Bone marrow (tissue), 2 donors: ENCODE measurements at places on chromosomes 4 and X.

GRCh38 chr4:143375326-143376073 lies 38.8 kb downstream of the GAB1 start:
- DNase-seq = peak; percentile 35

DNA sequence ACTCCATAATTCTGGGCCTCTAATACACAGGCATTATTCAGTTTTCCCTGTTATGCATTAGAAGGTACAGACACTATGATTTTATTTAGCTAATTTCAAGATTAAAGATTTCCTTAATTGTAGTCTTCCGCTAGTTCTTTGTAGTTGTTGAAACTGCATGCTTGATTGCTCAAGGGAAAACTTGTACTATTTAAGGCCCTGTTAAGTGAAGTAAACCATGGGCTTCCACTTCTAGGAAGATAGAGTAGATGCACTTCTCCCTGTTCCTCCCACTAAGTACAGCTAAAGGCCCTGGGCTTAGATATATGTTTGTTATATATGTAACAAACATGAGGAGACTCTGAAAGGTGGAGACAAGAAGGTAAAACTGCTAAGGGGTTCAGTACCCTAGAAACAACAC lies 215.8 kb upstream of the LEF1 start:
- DNase-seq = no peak

- DNase-seq = no peak
These were observed 15.5 kb downstream of the FRMPD4 start for GRCh38 chrX:12153741-12154140.

GRCh38 chrX:51853251-51853650 lies 40.2 kb upstream of the MAGED1 start:
- DNase-seq = no peak

DNA sequence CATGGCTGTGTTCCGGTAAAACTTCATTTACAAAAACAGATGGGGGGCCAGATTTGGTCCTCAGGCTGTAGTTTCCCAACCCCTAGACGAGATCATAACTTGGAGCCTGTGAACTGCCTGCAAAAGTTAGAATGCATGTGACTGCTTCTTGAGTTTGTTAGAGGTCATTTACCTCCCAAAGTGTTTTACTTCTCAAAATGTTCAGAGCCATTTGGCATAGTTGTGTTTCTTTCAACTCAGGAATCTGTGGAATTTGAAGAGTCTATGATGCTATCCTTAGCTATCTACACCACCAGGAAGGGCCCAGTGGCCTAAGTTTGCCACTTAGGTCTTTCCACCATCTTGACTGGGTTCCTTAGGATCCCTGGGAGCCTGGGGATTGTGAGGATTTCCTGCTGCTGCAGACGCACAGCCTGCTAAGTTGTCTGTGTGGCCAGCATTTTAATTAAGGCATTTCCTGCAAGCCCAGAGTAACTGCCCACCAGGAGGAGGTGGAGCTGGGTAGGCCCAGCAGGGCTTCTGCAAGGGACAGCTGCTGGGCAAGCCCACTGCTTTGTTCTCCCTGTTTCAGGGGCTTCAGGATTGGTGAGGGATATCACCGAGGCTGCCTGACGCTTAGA lies 53.1 kb downstream of the CCNI start:
- no peak for DNase-seq

DNA sequence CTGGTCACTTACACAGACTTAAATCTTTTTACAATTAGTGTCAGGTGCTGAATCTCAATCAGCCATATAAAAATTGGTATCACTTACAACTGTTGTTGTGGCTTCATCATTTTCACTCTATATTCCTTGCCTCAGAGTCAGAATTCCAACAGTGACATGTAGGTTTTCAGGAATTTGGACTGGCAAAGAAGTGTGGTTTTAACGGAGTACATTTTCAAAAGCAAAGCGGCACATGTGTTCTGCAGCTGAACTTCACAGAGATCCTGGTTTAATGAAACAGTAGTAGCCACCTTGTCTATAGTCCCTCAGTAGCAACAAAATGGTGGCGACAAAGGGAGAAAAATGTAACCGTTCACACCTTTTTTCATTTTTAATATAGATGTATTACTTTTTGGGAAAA lies 486.6 kb downstream of the FAT4 start:
- DNase-seq = no peak

DNA sequence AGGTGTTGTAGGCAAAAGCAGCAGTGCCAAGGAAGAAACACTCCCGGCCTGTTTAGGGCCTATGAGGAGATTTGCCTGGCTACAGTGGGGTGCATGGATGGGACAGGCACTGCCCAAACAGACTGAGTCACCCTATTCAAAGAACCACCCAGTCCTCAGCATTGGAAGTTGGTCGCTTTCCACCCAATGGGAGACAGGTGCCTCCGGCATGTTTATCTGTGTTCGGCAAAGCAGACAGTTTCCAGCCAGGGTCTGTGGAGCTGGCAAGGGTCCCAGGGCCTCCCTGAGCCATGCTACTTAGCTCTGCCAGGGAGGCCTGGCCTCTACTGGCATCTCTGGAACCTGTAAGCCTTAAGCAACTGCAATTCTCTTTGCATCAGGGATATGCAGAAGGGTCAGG lies 165.1 kb upstream of the ATP6AP2 start:
- DNase-seq = no peak

DNA sequence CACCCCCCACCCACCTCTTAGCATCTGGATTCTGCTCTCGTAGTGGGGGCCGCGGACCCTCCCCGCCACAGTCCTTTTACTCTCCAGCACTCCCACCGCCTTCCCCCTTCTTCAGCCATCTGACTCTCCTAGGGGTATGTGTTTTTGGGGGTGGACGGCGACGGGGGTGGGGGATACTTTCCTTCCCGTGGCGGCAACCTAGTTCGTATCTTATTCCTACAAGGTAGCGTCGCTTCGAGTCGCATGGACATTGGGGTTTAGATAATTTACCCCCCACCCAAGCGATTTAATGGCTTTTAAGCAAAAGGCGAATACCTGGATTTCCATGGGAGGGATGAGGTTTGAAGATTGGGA lies 1.3 kb upstream of the BCORL1 start:
- no peak for DNase-seq

DNA sequence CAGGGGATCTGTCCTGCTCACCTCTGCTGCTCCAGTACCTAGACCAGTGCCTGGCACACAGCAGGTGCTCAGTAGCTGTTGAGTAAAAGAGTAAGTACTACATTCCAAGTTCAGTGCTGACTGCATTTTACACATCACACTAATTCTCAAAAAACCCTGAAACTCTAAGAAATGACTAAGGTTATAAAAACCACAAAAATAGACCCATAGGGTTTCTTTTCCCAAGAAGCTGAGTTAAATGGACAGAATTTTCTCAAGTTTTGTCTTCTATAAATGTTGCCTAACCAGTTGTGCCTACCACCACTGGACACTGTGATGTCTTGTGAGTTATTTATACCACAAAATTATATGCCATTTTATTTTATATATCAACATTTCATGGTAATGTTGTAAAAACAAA lies 78.9 kb upstream of the RXFP1 start:
- DNase-seq = no peak

- DNase-seq = no peak
These were observed 11.6 kb downstream of the AMELX start for GRCh38 chrX:11304829-11305228.

- DNase-seq = no peak
These were observed 64.4 kb upstream of the ENPEP start for GRCh38 chr4:110411574-110412011.

- no peak for DNase-seq
These were observed 150.2 kb upstream of the MAMLD1 start for GRCh38 chrX:150212672-150213480.

DNA sequence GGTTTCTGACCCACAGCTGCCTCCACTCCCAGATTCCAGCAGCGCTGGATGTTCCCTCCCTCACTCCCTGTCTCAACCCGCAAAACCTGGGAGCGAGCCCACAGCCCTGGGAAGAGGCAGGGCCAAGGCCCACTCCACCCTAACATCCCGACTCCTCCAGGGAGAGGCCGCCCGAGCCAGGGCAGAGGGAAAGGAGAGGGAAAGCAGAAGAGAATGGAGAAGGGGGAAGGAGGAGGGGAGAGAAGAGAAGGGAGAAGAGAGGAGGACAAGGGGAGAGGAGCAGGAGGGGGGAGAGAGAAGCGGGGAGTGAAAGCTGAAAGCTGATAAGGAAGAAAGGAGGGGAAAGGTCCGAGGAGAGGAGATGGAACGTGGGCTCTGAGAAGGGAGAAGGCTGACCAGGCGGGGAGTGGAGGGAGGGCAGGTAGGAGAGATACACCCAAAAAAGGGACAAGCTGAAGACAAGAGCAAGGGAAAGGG lies 120.2 kb upstream of the PJA1 start:
- no peak for DNase-seq
